ENCODE measurements at places on chromosomes 6 and 20.

DNA sequence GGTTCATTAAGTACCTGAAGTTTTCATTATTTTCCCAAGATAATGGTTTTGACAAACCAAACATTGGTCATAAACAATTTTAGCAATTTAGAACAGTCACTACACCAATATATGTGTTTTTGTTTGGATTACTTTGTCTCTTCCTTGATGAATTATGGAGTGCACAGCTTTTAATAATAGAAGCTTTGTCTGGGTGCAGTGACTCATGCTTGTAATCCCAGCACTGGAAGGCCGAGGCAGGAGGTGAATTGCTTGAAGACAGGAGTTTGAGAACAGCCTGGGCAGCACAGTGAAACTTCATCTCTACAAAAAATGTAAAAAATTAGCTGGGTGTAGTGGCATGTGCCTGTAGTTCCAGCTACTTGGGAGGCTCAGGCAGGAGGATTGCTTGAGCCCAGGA, 89.4 kb upstream of the ANKEF1 start:
- DNase-seq: no peak

DNA sequence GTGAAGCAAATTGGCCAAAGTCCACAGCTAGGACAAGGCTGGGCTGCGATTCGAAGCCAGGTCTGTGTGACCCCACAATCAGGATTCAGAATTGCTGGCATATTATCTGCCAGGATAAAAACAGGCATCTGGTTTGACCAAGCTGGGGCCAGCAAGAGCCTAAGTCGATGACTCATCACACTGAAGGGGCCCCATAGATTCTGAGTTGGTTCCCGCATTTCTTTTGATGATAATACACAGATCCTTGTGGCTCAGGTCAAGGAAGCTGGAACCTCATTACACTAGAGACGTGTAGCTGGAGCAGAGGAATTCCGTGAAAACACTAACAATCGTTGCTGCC, 6.5 kb downstream of the KCNB1 start:
- no peak for DNase-seq

- no peak for DNase-seq
Observed at GRCh38 chr20:63448031-63448430, 24.4 kb downstream of the KCNQ2 start.

GRCh38 chr6:141203902-141204575, 928.7 kb upstream of the GJE1 start:
- no peak for DNase-seq

DNA sequence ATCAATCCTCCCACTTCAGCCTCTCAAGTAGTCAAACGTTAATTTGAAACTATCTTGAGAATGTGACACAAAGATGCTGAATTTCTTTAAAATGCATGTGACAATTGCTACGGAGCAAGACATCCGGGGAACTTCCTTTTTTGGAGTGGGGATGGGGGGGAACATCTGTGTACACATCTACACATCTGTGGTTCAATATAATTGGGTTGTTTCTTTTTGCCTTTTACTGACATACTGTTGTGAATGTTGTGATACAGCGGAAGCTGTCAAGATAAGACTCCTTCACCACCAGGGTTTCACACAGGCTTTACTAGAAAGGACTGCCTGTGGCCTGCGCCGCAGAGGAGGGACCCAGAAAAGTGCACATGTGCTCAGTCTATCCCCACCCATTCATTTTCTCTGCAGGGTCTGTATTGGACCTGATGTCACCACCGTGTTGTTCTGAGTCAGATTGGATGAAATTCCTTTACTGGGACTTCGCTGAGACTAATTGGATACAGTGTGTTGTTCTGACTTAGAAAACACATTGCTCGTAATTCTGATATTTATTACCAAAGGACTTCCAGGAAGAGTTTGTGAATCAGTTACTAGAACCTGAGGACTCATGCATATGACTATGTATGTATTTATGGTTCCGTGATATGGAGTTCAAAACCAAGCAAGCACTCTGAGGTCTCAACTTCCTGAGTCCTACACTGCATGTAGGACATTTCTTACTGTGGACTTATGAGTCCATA, 98.7 kb upstream of the SGK1 start:
- DNase-seq: no peak

GRCh38 chr6:151018046-151018445, 152.5 kb downstream of the MTHFD1L start:
- DNase-seq: no peak

DNA sequence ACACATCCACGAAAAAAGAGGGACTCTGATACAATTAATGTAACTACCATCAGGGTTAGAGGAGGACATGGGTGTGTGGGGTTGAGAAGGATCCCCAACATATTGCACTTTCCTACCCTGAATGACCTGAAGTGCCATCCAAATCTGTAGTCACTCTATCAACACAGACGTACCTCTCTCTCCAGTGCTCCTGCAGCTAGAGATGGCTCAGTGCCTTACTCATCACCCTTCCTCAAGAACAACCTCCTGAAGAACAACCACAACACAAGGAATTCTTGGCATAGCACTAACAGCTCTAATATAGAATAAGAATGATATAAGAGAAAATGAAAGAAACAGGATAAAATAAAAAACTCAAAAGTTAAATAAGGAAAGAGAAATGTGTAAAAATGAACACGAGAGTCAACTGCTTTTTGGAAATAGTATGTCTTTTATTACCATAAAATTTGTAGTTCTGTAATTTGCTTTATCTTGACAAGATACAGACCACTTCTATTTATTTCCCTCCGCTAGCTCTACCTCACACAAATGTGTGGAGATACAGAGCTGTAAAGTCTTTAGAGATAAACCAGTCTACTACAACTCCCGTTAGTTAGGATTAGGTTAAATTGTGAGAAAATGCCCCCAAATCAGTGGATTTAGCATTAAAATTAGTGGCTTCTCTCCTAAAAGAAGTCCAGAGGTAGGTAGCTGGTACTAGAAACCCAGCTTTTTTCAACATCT, 63.9 kb downstream of the REV3L start:
- no peak for DNase-seq

- no peak for DNase-seq
Observed at GRCh38 chr20:1105599-1106194, 12.7 kb upstream of the PSMF1 start.

DNA sequence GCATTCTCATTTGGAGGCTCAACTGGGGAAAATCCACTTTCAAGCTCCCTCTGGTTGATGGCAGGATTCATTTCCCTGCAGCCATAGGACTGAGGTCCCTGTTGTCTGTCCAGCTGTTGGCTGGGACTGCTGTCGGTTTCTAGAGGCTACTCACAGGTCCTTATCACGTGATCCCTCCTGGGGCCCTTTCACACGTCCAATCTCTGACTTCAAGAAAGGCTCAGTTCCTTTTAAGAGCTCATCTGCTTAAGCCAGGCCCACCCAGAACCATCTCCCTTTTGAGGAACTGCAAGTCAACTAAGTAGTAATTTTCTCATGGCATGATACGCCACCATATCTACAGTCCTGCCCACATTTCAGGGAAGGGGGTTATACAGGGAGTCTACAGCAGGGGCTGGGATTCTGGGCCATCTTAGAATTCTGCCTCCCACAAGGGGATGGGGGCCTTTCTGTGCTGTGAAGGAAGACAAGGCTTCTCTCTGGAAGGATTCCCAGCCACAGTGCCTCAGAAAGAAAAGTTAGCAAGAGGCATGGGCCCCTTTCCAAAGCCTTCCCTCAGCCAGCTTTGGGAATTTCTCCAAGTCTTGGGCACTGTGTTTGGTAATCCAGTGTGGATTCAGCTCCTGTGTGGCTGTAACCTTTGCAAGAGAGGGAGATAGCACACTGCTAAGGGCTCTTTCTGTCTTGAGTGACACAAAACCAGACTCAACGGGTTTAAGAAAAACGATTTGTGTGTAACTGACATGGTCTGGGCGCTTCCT, 66.4 kb downstream of the CTCFL start:
- DNase-seq: no peak

DNA sequence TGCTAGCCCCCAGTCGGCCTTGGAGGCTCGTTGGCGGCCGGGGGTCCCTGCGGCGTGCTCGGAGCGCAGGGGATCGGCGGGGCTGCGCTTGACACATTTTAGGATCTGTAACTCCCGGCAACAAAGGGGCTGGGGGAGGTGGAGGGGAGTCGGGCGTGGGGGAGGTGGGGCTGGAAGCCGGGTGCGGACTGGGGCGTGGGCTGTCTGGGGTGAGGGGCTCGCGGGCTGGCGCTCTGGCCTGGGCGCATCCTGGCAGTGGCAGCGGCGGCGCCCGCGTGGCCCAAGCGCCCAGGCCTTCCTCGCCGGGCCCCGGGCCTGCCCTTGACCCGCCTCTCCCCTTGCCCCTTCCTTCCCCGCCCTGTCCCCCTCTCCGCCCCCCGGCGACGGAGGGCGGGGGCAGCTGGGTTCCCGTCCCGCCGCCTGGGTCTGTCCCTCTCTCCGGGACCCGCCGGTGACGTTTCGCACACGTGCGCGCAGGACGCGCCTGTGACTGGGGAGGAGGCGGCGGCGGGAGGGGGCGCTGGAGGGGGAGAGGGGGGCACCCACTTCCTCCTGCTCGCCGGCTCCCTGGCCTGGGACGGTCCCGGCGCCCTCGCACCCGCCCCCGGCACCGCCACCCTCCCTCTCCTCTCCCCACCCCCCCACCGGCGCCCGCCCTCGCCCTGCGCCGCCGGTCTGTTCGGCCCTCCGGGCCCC, 1.5 kb downstream of the E2F3 start:
- DNase-seq: peak; percentile 98

DNA sequence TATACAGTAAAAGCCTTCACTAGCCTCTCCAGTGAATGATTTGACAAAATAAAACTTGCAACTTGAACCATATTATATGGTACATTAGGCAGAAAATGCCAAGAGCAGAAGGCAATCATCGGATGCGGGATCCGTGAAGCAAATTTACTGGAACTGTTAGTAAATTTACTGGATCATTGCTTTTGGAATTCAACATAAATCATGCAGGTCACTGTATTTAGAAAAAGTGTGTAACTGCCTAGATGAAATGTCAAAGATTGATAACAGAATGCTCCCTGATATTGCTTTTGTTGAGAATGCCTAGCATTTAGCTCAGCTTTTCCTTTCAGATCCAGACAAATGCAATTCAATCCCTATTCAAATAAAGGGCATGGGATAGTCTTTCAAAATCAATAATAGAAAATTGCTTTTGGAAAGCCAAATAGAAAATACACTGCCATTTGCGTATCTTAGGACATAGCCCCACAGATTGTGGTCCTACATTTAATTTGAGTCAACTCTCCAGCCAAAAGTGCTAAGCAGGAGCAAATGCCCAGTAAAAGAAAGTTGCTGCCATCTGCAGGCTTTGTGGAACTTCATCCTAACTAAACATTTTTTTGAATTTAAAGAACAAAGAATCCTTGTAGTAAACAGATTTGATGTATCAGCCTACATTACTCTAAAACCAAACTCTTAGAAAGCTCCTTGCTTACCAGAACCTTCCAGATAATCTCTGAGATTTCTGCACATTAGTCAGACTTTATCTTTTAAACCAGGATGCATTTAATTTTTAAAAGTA, 109.5 kb upstream of the HSF2 start:
- DNase-seq: no peak

DNA sequence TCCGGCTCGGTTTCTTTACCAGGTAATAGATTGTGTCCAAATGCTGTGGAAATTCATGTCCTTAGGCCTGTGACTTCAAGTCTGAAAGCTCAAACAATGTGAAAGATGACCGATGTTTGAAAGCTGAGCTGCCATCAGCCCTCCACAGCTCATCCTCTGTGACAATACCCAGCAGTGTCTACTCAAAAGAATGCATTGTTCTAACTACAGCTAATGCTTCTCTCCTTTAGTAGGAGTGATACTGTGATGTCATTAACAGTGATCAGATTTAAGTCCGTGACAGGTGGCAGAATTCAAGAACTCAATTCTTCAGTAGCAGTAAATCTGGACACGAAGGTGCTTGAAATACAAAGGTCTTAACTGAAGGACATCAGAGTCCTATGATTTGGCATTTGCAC, 97.3 kb downstream of the RCAN2 start:
- DNase-seq: no peak

DNA sequence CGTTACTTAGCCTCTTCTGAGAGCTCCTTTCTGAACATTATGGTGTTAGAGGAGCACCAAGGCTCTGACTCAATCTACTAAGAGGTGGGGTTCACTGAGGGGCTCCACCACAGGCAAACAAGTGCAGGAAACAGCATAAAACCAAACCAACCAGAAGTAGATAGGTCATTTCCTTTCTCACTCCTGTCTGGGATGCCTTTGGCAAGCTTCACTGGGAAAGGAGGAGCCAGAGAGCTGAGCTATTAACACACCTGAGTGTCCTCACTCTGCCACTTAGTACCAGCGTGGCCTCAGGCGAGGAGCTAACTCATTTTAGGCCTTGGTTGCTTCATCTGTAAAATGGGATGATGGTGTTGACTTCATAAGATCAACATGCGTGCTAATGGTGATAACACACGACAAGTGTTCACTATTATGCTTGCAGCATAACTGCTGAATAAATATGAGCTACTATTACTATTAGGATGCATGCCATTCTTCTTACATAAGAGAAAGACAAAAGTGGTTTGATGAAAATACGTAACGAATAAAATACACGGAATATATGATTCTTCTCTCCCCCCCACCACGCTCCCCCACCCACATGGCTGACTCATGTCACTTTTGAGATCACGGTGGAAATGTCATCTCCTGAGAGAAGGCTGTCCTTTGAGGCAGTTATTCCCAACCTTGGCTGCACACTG, 185.4 kb downstream of the BCAS1 start:
- DNase-seq: no peak

DNA sequence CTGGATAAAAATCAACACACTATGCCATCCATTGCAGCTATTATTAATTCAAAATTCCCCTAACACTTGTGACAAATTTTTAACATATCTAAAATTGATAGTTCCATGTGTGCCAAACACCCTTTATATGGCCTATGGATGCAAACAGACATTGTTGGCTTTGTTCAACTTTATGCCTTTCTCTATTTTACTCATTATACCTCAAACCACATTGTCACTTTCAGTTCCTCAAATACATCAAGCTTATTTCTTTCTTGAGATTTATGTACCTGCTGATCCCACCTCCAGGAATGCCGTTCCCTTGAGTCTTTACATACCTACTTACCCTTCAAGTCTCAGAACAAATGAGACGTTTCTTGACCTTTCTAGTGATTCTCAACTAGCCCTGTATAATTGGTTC, 193.5 kb upstream of the PLN start:
- no peak for DNase-seq

DNA sequence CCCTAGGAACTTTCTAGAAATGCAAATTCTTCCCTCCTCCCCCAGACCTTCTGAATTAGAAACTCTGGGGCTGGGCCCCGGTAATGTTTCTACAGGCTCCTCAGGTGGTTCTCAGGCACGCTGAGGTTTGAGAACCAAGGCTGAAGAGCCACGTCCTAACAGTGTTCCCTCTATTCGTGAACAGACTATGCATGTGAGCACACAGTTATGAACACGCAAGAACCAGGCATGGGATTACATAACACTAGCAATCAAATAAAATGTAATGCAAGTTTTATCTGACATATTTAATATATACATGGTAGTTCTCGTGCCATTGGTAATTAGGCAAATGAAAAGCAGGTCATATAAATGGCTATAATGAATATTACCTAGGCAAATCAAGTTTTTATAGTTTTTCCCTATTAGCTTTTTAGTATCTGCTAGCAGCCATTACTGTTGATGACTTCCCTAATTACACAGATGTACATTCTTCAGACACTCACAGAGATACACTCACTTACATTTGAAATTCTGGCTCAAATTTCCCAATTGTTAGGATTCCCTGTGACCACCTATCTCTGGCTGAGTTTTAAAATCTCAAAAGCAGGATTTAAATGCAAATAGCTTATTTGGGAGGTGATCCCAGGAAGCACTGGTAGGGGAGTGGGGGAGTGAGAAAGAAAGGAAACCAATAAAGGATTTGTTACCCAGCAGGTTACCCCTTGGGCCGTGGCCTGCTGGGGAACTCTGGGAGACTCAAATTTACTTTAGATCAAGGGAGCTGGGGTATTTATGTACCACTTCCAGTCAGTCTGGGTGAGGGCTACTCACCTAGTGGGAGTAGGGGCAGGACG, 104.1 kb downstream of the TCP11 start:
- DNase-seq: no peak

All from RPMI8226 (cell line).